ENCODE measurements at places on chromosomes 13 and 19. TPM values are rescaled to one million over a fixed set of nuclear protein-coding genes. Genes with fewer than 3 reads are reported as not detected.

- no peak for DNase-seq
Measured at GRCh38 chr13:80048030-80048429, 292.9 kb downstream of the SPRY2 start.

DNA sequence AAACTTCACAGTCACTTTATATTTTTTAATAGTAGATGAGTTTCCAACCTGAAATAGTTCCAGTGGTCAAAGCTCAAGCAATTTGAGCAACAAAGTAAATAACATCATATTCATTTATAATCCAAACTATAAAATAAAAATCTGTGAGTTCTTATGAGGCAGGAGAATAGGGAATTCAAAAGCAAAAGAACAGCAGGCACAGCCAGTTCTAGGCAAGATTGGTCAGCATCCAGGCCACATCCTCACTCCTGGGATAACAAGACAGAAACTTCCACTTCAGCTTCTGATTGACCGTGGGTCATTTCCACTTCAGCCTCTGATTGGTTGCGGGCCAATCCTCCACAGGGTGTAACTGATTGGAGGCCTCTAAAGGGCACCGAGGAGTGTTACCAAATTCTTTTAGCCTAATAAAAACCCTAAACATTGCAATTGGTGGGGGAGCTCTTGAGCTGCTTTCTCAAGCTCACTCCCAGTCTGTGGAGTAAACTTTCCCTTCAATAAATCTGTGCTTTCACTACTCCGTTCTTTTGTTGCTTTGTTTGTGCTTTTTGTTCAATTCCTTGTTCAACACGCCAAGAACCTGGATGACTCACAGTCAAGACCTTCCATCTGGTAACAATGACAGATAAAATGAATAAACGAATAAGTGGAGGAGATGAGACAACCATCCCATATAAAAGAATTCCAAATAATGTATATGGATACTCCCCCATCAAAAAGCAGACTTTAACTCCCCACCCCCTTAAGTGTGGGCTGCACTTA lies 42.6 kb upstream of the AMER2 start:
- no peak for DNase-seq

- peak; percentile 93 for DNase-seq
Measured at GRCh38 chr19:19554074-19555023, 16.3 kb downstream of the CILP2 start.

DNA sequence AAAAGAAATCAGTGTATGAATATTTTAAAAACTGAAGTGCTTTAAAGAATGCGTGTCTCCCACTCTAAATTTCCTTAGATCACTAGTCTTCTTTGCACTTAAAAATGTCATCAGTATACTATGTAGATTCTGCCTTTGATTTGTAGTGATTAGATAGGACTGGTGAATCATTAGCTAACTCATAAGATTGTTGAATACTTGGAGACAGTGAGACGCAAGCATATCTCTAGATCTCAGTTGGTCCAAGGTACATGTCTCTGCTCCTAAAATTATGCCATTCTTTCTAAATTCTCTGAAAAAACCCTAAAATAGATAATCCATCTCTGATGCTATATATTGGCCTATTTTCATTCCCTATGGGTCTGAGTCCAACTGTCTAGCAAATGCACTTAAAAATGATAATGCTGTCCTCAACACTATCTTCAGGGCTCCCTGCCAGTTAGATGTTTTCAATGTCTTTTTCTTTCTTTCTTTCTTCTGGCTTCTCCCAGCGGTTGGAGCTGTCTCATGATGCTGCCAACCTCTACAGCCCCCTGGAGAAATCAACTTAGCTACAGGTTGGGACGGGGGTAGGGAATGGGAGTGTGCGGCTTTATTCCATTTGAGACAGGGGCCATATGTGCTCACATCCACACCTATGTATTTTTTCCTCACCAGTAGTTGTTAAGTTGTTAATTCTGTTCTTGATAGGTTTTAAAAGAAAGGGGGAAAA lies 301.0 kb downstream of the NDFIP2 start:
- DNase-seq, result no peak

DNA sequence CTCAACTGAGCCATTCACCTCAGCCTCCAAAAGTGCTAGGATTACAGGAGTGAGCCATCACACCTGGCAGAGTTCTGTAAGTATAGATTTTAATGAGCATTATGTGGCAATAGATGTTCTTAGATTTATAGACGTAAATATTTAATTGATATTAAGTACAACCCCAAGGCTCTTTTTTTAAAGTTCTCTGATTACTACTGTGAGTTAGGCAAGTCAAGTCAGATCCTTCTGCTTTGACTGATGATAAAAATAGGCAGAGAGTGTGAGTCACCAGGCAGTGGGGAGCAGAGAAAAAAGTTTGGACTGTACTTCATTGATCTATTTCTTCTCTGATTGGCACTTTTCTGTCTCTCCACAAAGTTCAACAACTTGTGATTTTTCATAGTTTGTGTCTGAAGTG lies 1379.9 kb downstream of the UQCRFS1 start:
- no peak for DNase-seq

DNA sequence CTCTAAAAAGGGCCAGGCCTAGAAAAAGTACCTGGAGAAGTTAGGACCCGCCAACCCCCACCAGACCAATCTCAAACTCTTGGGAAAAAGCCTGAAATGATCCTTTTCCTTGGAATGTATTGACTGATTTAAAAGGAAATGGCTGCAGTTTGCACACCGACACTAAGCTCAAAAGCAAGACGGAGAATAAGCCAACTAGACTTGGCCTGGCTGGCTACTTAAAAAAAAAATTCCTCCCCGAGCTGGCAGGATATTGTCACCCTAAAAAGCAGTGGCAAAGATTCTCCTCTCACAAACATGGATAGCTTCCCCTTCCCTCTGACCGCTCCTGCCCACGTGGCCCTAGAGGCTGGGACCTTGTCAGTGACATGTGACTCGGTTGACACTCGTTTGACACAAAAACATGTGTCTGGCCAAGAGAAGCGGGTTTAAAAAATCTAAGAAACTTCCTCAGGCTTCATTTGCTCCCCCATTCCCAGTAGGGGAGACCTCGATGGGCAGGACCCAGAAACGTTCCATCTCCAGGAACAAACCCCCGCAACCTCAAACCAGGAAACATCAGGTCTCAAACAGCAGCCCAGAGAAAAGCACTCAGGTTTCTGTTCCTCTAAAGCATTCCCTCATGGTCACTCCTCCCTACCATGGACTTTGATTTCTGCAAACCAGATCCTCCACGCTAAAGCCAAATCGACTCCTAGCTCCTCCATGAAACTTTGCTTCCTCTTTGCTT lies 1.3 kb downstream of the RFX1 start:
- DNase-seq, result peak; percentile 30

DNA sequence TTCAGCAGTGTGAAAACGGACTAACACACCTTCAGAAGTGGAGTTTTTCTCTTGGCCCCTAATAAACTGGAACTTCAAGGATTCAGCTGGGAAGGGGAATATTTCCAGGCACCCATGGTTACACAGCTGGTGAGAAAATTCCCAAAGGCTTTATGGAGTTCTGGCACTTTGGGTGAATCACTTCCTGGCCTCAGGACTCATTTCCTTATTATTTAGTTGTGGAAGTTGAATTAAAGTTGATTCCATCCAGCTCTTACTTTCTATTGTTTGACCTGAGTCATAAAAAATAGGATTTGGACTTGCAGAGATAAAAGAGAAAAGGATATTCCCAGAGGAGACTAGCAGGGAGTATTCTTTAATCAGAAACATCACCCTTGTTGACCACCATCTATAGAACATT lies 882.1 kb downstream of the UQCRFS1 start:
- no peak for DNase-seq

DNA sequence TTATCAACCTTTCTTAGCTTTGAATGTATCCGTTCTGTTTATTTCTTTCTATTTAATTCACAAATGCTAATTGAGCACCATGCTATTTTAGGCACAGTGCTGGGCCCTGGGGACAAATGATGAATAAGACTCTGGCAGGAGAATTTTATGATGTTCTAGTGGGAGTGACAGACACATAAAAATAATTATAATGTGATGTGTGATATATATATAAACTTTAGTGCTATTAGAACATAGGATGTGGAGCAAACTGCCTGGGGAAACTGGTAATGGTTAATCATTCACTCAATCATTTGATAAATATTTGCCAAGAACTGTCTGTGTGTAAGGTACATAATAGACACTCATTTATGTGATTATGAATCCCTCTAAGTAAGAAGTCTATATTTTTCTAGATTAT lies 50.7 kb upstream of the FRY start:
- no peak for DNase-seq

GRCh38 chr13:80276371-80277289 lies 64.3 kb downstream of the SPRY2 start:
- DNase-seq, result no peak

GRCh38 chr13:37101201-37101600 lies 4.3 kb downstream of the CSNK1A1L start:
- DNase-seq, result no peak

- DNase-seq, result no peak
Measured at GRCh38 chr19:4149518-4150288, 3.7 kb upstream of the CREB3L3 start.

GRCh38 chr13:77717508-77717907 lies 20.0 kb downstream of the SLAIN1 start:
- DNase-seq, result no peak

GRCh38 chr19:51166846-51167490 lies 24.9 kb downstream of the SIGLEC7 start:
- DNase-seq, result no peak

DNA sequence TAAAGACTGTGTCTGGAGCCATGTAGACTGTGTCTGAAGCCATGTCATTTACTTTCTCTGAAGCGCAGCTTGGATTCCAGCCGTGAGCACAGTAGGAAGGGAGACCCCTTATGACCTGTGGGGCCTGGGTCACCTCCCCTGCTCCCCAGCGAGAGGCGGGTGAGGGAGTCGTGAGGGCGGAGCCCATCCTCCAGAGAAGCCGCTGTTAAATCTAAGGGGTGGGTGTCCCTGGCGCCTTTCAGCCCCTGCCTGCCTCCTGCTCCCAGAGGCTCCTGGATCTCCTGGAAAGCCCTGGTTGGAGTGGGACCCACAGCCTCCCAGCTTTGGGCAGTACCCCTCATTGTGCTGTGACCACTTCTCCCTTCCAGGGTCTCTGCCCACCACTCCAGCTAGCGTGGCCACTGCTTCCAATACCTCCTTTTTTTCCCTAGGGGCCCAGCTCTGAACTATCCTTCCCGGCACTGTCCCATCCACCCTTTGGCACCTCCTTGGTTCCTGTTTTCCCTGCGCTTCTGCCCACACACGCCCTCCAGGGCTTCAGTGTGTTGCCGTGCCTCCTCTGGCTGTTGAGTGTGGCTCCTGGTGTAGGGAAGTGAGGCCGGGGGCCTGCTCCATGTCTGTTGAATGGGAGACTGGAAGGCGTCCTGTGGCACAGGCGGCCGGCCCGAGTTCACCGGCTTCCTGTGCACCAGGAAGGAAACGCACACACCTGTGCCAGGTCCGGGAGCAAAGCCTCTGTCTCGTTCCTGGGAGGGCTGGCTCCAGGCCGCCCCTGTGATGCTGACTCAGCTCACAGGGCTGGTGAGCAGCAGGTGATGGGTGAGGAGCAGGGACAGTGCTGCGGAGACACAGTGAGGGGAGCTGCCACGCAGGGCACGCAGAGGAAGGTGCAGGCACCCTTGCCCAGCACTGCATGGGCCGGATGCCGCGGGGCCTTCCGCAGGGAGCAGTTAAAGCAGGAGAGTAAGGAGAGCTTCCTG lies 29.4 kb downstream of the ATP4B start:
- DNase-seq, result no peak

DNA sequence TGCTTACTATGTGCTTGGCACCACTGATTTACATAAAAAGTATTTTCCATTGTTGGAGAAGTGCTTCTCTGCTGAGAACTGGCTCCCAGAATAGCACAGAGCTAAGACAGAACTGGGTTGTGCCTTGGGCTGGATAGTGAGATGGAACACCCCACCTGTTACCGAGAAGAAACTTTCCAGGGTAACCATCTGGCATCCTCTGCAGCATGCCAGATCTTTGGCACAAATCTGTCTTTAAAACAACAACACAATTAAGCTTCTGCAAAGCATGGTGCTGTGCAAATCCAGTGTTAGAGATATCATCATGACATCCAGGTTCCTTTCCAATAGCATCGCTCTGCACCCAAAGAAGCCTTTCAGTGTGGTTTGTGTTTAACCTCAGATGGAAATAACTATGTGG lies 202.5 kb upstream of the RFC3 start:
- DNase-seq, result no peak

- no peak for DNase-seq
Measured at GRCh38 chr13:104984296-104984818, 1551.1 kb downstream of the EFNB2 start.

APOC1 gene
- total RNA-seq, result 569 TPM

PALM3 gene
- 6.0 TPM for total RNA-seq

CGB8 gene
- not detected for total RNA-seq

UNC13A gene
- 0.15 TPM for total RNA-seq

SYCN gene
- not detected for total RNA-seq

POU4F1 gene
- not detected for total RNA-seq

IFNL1 gene
- not detected for total RNA-seq

ZNF234 gene
- total RNA-seq, result 11.2 TPM

Data from left lung (tissue), 14 donors.